T-helper 1 cell (primary cell): ENCODE measurements at places on chromosomes 1 and 21.

DNA sequence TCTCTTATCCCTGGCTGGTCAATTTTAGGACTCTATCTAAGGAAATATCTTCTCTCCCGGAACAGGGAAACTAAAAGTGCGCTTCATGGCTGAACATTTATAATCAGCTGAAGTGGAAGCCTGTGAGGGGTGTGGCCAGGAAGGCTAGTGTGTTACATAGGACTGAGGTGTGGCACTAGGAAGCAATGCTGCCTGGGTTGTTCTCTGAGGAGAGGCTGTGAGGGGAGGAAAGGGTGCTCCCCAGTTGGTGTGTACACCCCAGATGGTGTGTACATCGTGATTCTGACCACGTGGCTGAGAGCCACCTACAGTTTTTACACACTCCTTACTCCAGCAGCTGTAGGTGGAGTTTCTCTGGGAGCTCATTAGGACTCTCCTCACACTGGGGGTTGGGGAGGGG is 16.3 kb downstream of the NTPCR start:
- DNase-seq: no peak

GRCh38 chr1:6414881-6415626 is 4.7 kb downstream of the HES2 start:
- no peak for DNase-seq

GRCh38 chr1:24506691-24507381 is 4.2 kb downstream of the RCAN3 start:
- no peak for DNase-seq

DNA sequence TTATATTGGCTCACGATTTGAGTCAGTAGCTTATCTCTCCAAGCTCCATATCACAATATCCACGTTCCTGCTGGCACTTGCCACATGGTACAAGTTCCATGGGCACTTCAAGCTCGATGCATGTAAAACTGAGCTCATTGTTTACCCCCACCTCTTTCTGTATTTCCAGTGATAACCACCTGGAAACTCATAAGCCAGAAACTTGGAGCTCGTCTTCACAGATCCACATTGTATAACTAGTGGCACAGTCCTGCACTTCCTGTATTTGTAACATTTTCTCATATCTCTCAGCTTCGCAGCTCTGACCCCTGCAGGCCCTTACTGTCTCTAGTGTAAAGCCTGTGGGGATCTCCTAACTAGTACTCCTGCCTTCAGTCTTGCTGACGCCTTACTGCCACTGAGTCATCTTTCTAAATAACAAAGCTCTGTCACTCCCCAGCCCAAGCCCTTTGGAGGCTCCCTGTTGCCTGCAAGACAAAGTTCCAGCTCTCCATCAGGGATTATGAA is 6.5 kb upstream of the C2CD4D start:
- no peak for DNase-seq

- DNase-seq: no peak
These were observed 670.6 kb upstream of the PKN2 start for GRCh38 chr1:88013485-88013884.

GRCh38 chr1:39908534-39908933 is 6.8 kb upstream of the MYCL start:
- no peak for DNase-seq
